ENCODE measurements at places on chromosomes 2 and 18. TPM values are rescaled to one million over a fixed set of nuclear protein-coding genes. Genes with fewer than 3 reads are reported as not detected.

The HNRNPA3 gene
- 328 TPM for total RNA-seq

The CCDC85A gene
- total RNA-seq = 0.10 TPM

The MC5R gene
- not detected for total RNA-seq

GRCh38 chr2:239312741-239313667 lies 87.8 kb downstream of the HDAC4 start:
- peaks cover 7% of the 10 kb centered on the region for H3K4me1 ChIP-seq
- no peak for DNase-seq
- no peaks in the 10 kb centered on the region for H3K27me3 ChIP-seq
- H3K27ac ChIP-seq = no peak overlapping the region
- no peaks in the 10 kb centered on the region for H3K36me3 ChIP-seq

DNA sequence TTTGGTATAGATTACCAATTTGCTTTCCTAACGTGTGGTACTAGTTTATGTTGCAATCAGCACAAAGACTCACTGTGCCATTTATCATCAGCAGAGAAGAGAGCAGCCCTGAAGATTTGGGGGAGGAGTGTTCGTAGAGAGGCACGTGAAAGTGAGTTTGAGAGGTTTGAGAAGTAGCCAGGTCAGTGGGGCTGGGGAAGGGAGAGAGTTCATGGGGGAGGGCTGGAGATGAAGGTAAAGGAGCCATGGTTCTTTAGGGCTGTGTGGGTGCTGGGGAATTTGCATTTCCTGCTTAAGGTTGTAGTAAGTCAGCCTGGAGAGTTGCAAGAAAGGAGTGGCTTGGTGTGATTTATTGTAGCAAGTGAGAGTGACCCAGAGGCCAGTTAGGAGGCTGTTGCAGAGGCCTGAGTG lies 172.1 kb downstream of the NEDD4L start:
- no peak overlapping the region for H3K4me3 ChIP-seq
- no peak overlapping the region for H3K27ac ChIP-seq
- H3K4me1 ChIP-seq = peaks cover 43% of the 10 kb centered on the region
- no peaks in the 10 kb centered on the region for H3K36me3 ChIP-seq
- no peak for DNase-seq

DNA sequence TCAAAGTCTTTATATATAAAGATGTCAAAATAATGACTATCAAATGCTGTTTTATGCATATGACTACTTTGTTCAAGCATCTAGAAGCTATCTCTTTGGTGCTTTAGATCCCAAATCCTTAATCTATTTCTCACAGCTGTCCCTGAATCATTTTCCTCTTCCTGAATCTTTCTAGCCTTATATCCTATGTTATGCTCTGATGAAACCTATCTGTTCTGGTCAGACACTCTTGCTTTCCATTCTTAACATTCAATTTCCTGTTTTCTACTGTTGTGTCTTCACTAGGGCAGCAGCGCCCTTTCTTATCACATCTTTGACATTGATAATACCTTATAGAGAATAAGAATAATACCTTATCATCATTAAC lies 6.3 kb upstream of the PARD3B start:
- H3K36me3 ChIP-seq = no peaks in the 10 kb centered on the region
- H3K4me1 ChIP-seq = no peaks in the 10 kb centered on the region
- no peaks in the 10 kb centered on the region for H3K27me3 ChIP-seq
- DNase-seq = no peak

Data from HCT116 (cell line).